ENCODE measurements at places on chromosomes 16 and 17.

DNA sequence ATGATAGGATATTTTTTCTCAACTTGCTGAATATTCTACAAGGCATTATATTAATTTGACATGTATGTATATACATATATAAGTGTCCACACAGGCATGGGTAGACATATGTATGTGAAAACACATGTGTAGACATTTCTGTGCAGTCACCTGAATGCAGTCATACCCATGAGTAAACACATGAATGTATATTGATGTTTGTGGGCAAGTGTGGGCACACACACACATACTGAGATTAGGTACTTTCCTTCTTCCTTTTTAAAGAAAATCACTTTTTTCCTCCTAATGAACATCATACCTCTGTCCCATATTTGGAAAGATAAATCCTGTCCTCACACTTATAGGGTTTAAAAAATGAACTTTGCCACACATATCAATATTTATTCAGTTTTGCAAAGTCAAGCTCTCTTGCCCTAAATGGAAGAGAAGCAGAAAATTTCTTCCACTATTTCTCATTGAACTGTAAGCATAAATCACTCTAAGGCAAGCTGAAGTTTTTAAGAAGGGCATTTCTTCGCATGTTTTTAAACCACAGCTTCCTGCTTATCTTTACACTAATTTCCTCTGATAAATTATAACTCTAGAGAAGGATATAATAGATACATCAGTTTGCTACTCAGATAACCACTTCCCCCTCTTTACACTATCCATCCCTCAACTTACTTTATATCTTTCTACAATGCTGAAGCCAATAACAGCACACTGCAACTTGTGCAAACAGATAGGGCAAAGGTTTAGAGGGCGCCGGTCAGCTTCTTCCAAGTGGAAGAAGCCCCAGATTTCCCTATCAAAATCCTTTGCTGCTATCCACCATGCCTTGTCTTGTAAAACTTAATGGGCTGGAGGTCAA lies 49.6 kb upstream of the LRRC37A3 start:
- peak; percentile 20 for DNase-seq

DNA sequence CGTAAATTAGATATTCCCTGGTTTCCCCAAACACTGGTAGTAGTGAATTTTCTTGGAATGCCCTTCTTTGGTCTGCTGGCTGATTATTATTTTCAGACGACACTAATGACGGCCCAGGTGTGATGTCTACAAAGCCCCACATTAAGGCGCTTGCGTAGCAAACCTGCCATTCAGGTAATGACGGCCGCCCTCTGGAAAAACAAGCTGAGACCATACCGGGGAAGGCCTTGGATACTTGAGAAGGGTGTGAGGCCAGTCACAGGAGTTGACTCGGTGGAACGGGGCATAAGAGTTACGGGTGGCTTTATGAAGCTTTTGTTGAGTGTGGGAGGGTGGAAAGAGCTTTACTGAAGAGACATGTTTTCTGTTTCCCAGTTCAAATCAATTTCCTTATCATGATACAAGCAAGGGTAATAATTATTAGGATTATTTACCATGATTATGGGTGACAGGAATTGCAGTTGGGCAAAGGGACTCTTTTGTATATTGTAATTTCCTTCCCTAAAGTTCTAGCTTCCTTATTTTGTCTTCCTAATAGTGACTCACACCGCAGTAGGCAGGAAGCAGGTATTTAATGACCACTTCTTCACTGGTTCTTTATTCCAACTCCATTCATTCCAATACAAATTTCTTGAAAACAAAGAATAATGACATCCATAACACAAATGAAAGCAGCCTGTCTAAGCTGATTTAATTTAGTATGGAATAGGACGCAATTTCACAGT lies 24.8 kb downstream of the KRT23 start:
- DNase-seq, result peak; percentile 39

GRCh38 chr17:44155488-44155887 lies 13.8 kb downstream of the HROB start:
- no peak for DNase-seq

DNA sequence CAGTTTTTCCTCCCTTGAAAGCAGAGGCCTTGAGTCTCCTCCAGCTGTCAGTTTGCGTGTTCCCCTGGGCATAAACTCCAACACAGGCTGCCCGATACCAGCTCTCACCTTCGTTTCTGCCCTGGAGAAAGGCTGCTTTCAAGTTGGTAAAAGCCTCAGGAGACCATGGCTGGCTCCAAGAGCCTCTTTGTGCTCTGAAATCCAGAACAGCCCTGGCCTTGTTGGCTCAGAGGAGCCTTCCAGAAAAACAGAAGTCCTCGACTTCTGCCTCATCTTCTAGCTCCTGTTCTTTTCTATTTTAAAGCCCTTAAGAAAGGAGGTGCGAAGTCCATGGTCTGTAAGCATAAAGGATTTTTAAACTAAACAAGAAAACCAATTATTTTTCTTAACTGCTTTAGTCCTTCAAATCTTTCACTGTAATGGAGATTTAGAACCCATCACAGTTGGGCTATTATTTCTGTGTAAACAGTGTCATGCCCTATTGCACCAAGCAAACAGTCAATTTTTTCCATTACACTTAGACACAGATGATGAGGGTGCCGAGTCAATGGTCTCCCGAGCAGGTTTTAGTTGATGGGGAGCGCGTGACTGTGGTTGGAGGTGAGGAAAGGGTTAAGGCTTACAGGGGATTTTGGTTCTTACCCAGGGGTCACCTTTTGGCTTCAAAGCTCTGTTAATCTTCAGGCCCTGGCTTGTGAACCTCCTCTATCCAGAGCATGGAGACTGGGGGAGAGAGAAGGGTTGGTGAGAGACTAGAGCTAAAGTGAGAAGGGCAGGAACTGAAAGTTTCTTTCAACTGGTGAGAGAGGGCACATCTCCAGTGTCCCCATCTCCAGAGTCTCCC lies 212.8 kb downstream of the MSI2 start:
- DNase-seq, result no peak

GRCh38 chr16:89365044-89365467 lies 125.3 kb downstream of the ANKRD11 start:
- no peak for DNase-seq

GRCh38 chr16:26913851-26914250 lies 152.9 kb upstream of the C16orf82 start:
- no peak for DNase-seq

DNA sequence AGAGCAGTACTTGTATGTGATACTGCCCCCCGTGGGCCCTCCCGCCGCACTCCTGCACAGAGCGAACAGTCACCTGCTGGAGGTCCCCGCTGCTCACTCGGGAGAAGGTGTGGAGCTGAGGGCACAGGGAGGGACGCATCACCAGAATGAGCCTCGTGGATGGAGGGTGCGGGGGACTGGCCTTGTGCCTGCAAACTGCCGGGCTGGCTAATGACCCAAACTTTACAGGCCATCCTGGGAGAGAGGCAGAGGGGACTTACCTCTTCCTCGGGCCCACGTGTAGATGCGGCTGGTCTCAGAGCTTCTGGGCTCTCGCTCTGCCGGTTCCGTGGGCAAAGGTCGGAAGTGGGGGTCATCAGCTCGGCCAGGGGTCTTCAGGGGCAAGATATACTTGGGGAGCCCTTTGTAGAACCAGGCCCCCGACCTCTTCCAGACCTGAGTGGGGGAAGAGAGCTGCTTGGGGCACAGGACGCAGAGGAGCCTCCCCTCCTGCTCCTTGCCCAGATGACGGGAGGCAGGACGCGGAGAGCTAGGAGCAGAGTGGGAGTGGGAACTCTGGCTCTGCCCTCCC lies 65.5 kb upstream of the DOC2B start:
- DNase-seq, result no peak

- DNase-seq, result no peak
Observed at GRCh38 chr17:51060396-51060795, 60.3 kb downstream of the SPAG9 start.

DNA sequence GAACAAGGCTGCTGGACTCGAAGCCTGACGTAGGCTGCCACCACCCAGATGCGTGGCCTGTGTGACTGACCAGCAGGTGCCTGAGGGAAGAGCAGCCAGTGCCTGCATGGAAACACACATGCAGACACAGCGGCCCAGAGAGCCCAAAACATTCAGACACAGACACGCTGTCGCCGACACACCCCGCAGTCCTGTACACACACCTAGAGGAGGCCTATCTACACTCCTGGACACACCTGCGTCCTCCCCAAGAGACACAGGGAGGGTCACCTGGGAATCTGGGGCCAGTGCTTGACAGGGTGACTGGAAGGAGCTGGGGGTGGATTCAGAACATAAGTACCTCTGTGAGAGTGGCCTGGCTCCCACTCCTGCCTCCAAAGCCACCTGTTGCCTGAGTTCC lies 6.1 kb upstream of the TSPOAP1 start:
- DNase-seq, result no peak

DNA sequence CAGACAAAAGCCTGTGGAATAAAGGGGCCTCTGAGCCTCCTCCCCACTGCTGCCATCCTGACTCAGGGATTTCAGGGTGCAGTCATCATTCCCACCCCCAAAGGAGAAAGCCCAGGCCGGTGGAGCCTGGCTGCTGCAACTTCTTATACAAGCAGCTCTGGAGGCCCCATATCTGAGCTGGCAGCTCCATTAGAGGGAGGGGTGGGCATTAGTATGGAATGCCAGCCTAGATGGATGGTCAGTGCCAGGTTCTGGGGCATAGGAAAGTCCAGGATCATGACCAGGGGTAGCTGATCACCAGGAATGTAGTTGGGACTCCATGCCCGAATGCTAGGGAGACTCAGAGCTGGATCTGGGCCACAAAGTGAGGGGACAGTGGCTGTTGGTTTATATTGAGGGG lies 581.0 kb downstream of the KCNJ18 start:
- no peak for DNase-seq
